ENCODE measurements at places on chromosomes 1 and 21. TPM values are rescaled to one million over a fixed set of nuclear protein-coding genes. Genes with fewer than 3 reads are reported as not detected.

PPIAL4G gene
- 0.86 TPM for total RNA-seq

- peaks cover 52% of the 10 kb centered on the region for H3K4me1 ChIP-seq
- DNase-seq, result no peak
- H3K27me3 ChIP-seq, result no peaks in the 10 kb centered on the region
- peak overlapping the region; percentile 92 for H3K27ac ChIP-seq
These were observed 17.8 kb upstream of the SLAMF6 start for GRCh38 chr1:160540859-160541233.

MFN2 gene
- 52.1 TPM for total RNA-seq

- no peaks in the 10 kb centered on the region for H3K4me1 ChIP-seq
- peaks cover 2% of the 10 kb centered on the region for H3K36me3 ChIP-seq
- DNase-seq, result no peak
- no peak overlapping the region for H3K4me3 ChIP-seq
- no peak overlapping the region for H3K27ac ChIP-seq
These were observed 19.2 kb downstream of the NFIA start for GRCh38 chr1:61101536-61101935.

CD58 gene
- 55.2 TPM for total RNA-seq

GRCh38 chr1:101293461-101294051, 56.7 kb downstream of the S1PR1 start:
- H3K36me3 ChIP-seq, result no peaks in the 10 kb centered on the region
- peaks cover 75% of the 10 kb centered on the region for H3K4me1 ChIP-seq
- peak overlapping the region; percentile 57 for H3K27ac ChIP-seq

- H3K4me3 ChIP-seq, result no peak overlapping the region
- H3K36me3 ChIP-seq, result peaks cover 17% of the 10 kb centered on the region
- H3K27ac ChIP-seq, result no peak overlapping the region
- H3K4me1 ChIP-seq, result peaks cover 46% of the 10 kb centered on the region
These were observed 136.1 kb upstream of the EDN2 start for GRCh38 chr1:41620365-41621169.

- H3K36me3 ChIP-seq, result no peaks in the 10 kb centered on the region
- H3K27ac ChIP-seq, result no peak overlapping the region
- DNase-seq, result no peak
- no peaks in the 10 kb centered on the region for H3K27me3 ChIP-seq
- no peaks in the 10 kb centered on the region for H3K4me1 ChIP-seq
These were observed 237.8 kb upstream of the ADGRL2 start for GRCh38 chr1:81562934-81563333.

DNA sequence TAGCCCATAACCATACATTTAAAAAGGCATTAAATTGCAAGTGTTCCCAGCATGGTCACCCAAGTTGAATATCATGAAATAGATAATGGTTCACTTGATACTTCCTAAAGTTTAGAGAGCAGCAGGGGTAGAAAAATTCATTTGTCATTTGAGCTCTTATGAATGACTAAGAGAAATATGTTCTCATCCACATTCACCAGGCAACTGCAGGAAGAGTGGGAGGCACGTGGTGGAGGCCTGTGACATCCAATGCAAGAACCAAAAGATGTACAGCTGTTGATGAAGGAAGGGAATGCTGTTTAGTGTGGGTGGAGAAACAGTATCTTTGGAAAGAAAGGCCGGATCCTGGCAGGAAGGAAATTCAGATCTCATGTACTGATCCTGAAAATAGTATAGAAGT, 473.1 kb downstream of the ADGRL2 start:
- H3K27ac ChIP-seq, result no peak overlapping the region
- H3K4me3 ChIP-seq, result no peak overlapping the region
- no peaks in the 10 kb centered on the region for H3K27me3 ChIP-seq
- no peaks in the 10 kb centered on the region for H3K4me1 ChIP-seq

DNA sequence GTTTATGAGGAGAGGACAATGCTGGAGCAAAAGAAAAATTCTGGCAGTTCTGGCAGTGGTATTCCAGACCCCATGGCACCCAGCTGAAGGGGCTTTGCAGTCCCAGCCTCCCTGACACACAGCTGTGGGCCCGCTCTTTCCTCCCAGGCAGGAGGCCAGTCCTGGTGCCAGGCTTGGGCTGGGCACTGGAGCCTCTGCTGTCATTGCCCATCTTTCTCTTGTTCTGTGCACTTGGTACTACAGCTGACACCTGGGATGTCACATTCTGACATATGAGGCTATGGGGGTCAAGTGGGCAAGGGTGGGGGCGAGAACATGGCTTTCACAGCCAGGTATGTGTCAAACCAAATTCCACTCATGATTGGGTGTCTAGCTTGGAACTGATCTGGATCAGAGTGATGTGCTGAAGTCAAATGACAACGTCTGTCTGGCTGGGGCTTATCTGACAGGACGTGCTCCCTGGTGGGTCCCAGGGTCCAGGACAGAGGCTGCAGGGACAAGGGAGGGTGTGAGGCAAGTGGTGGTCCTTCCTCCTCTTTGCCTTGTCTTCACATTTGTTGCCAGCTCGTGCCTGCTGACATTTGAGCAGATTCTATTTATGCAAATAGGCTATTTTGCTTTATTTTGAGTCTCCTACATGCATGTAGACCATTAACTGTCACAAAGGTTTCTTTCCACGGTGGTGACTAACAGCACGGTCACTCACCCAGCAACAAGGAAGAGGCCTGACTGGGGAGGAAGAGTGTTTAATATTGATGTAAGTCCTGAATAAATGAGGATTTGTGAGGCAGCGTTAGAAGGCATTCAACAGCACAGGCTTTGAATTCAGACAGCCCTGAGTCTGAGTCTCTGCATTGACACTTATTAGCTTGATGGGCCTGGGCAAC, 336.3 kb downstream of the PBX1 start:
- no peaks in the 10 kb centered on the region for H3K36me3 ChIP-seq
- no peak overlapping the region for H3K27ac ChIP-seq
- DNase-seq, result no peak
- H3K27me3 ChIP-seq, result no peaks in the 10 kb centered on the region
- H3K4me3 ChIP-seq, result no peak overlapping the region

FCRL2 gene
- total RNA-seq, result not detected

DNA sequence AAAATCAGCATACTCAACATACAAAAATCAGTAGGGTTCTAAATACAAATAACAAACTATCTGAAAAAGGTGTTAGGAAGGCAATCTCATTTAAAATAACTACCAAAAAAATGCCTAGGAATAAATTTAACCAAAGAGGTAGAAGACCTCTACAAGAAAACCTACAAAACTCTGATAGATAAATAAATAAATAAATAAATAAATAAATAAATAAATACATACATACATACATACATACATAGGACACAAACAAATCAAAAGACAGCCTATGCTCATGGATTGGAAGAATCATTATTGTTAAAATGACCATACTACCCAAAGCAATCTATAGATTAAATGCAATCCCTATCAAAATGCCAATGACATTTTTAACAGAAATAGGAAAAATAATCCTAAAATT, 194.7 kb downstream of the BARHL2 start:
- H3K36me3 ChIP-seq, result no peaks in the 10 kb centered on the region
- H3K27me3 ChIP-seq, result peaks cover 2% of the 10 kb centered on the region
- no peak overlapping the region for H3K4me3 ChIP-seq
- no peak for DNase-seq

GRCh38 chr1:232751393-232752140, 53.6 kb upstream of the MAP10 start:
- no peak overlapping the region for H3K27ac ChIP-seq
- no peak overlapping the region for H3K4me3 ChIP-seq
- peaks cover 8% of the 10 kb centered on the region for H3K36me3 ChIP-seq
- H3K27me3 ChIP-seq, result peaks cover 6% of the 10 kb centered on the region
- no peaks in the 10 kb centered on the region for H3K4me1 ChIP-seq

DNA sequence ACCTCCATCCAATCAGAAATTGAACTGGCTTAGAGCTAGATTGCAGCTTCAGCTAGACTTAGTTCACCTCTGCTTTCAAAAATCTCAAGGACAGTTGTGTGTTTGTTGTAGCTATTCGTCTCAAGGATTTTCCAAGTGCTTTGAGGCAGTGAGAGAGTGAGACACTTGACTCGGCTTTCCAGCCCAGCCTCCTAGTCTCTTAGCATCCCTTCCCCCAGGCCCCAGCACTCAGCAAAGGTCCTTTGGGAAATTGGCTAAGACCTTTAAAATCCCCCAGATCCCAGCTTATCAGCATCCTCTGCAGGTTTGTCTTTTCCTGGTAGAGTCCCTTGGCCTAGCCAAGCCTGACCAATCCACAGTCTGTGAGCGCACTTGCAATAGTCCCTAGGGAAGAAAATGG, 47.9 kb upstream of the PROX1 start:
- H3K27ac ChIP-seq, result no peak overlapping the region
- H3K4me1 ChIP-seq, result no peaks in the 10 kb centered on the region
- H3K4me3 ChIP-seq, result no peak overlapping the region
- H3K27me3 ChIP-seq, result no peaks in the 10 kb centered on the region

GRCh38 chr1:46068525-46068924, 63.9 kb downstream of the PIK3R3 start:
- H3K27ac ChIP-seq, result no peak overlapping the region
- peaks cover 3% of the 10 kb centered on the region for H3K36me3 ChIP-seq
- no peak overlapping the region for H3K4me3 ChIP-seq
- peaks cover 9% of the 10 kb centered on the region for H3K4me1 ChIP-seq
- no peak for DNase-seq

OR2W3 gene
- total RNA-seq, result 0.30 TPM

FAM151A gene
- not detected for total RNA-seq

DNA sequence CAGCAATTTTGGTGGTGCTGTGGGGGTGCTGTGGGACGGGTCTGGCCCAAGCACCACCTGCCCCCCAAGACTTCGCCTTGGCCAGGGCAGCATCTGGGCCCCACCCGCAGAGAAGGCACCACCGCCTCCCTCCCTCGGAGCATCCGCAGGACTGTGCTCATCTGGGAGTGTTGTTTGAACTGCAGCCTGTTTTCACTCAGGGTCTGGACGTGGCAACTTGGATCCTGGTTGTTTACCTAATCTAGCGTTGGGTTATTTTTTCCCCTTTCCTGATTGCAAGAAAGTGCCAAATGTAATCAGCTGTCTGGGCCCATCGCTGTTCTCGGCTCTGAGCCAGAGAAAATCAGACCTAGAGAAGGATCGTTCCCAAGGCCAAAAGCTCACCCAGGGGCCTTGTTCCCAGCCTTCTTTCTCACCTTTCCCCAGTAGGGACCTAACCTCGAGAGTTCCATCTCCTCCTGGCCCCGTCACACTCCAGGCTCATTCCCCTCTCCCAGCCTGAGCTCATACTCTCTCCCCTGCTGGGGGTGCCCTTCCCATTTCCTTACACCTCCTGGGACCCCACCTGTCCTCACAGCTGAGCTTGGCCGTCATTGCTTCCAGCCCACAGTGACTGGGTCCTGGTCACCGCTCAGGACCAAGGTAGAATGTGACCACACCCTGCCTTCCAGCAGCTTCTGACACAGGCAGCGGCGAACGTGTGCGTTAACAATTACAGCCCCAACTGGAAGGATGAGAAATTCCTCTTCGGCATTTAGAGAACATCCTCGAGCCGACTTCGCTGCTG, 72.0 kb upstream of the FAM20B start:
- no peaks in the 10 kb centered on the region for H3K4me1 ChIP-seq
- H3K27me3 ChIP-seq, result no peaks in the 10 kb centered on the region
- no peak for DNase-seq
- H3K36me3 ChIP-seq, result no peaks in the 10 kb centered on the region
- no peak overlapping the region for H3K4me3 ChIP-seq

GPR25 gene
- 0.25 TPM for total RNA-seq

- DNase-seq, result peak; percentile 41
- H3K4me3 ChIP-seq, result peak overlapping the region; percentile 57
- H3K27ac ChIP-seq, result peak overlapping the region; percentile 84
- H3K27me3 ChIP-seq, result no peaks in the 10 kb centered on the region
These were observed 3.1 kb downstream of the USP48 start for GRCh38 chr1:21779613-21780521.

PGLYRP4 gene
- not detected for total RNA-seq

CFHR5 gene
- total RNA-seq, result not detected

- no peak for DNase-seq
- no peaks in the 10 kb centered on the region for H3K27me3 ChIP-seq
- H3K4me1 ChIP-seq, result peaks cover 9% of the 10 kb centered on the region
- H3K36me3 ChIP-seq, result no peaks in the 10 kb centered on the region
These were observed 620.0 kb upstream of the B3GALT2 start for GRCh38 chr1:193806079-193807048.

DNA sequence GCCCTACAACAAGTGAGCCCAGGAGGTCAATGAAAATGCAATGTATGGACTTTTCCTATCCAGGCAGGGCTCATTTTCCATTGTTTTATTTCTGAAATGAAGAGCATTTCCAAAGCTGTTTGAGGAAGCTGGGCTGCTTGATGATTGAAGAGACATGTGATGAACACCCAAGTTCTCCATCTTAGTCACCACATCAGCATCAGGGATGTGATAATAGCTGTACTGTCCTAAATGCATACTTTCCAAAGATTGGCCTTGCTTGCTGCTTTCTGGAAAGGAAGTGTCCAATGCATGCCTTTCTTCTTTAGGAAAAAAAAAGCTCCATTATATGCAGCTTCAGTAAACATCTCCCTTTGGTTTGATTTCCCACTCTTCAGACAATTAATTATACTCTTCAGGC, 425.9 kb upstream of the RUNX1 start:
- H3K27ac ChIP-seq, result no peak overlapping the region
- no peaks in the 10 kb centered on the region for H3K36me3 ChIP-seq
- peaks cover 19% of the 10 kb centered on the region for H3K4me1 ChIP-seq
- no peak for DNase-seq
- H3K27me3 ChIP-seq, result peaks cover 15% of the 10 kb centered on the region
- H3K4me3 ChIP-seq, result no peak overlapping the region

MX2 gene
- 171 TPM for total RNA-seq

DNA sequence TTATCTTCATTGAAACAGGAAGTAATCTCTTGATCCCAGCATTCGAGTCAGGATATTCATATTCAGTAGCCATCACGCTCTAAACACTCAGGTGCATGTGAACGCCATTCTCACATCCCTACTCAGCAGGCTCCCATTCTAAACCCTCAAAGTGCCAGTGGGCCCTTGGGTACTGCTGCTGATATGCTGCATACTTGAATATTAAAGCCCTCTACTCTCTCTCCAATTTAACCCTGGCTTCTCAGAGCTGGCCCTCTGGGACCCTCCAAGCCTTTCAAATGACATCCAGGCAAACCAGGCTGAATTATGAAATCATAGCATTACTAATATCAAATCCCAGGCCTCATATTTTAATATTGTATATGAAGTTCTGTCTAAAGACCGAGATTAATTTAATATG, 468.2 kb downstream of the NUF2 start:
- H3K4me3 ChIP-seq, result no peak overlapping the region
- no peak overlapping the region for H3K27ac ChIP-seq
- H3K36me3 ChIP-seq, result no peaks in the 10 kb centered on the region
- H3K4me1 ChIP-seq, result no peaks in the 10 kb centered on the region

TAL1 gene
- total RNA-seq, result not detected

GRCh38 chr1:104932030-104932915, 1182.6 kb downstream of the AMY1C start:
- no peak overlapping the region for H3K4me3 ChIP-seq
- no peaks in the 10 kb centered on the region for H3K4me1 ChIP-seq
- H3K36me3 ChIP-seq, result no peaks in the 10 kb centered on the region
- no peaks in the 10 kb centered on the region for H3K27me3 ChIP-seq
- H3K27ac ChIP-seq, result no peak overlapping the region

DNA sequence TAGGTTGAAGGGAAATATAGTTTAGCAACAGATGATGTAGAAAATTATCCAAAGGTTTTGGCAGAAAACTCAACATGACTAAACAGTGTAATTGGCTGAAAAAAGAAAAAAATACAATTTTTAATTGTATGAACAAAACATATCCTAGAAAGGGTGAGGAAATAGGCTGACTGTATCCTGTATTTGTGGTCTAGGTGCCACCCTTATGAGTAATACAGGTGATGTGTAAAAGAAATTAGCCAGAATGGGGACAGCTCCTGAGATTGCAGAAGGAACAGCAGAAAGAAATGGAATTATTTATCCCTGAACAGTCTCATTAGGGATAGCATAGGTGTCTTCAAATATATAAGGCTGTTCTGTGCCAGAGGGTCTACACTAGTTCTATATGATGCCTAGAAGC, 24.6 kb downstream of the DNASE2B start:
- peaks cover 2% of the 10 kb centered on the region for H3K4me1 ChIP-seq
- no peak overlapping the region for H3K27ac ChIP-seq
- H3K36me3 ChIP-seq, result no peaks in the 10 kb centered on the region
- no peak for DNase-seq
- no peak overlapping the region for H3K4me3 ChIP-seq
